ENCODE measurements at places on chromosomes 7 and 10. TPM values are rescaled to one million over a fixed set of nuclear protein-coding genes. Genes with fewer than 3 reads are reported as not detected.
A peak's percentile ranks its signal among the peaks of the same experiment; 100 is the strongest.

DNA sequence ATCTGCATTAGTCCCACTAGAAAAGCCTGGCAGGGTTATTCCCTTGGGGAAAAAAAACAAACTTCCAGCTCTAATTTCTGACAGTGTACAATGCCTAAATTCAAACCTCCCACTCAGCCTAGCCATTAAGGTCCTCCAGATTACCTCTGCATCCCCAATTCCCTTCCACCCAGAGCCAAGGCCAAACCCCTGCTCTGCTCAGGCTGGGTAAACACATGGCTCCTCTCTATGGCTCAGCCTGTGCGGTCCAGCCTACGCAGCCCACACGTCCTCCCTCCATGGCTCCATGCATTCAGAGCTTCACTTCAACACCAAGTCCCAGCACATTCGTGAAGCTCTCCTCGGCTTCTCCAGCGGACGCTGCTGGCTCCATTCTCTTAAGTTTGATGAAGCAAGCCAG lies 5.2 kb downstream of the DLG5 start:
- no peak for DNase-seq

DNA sequence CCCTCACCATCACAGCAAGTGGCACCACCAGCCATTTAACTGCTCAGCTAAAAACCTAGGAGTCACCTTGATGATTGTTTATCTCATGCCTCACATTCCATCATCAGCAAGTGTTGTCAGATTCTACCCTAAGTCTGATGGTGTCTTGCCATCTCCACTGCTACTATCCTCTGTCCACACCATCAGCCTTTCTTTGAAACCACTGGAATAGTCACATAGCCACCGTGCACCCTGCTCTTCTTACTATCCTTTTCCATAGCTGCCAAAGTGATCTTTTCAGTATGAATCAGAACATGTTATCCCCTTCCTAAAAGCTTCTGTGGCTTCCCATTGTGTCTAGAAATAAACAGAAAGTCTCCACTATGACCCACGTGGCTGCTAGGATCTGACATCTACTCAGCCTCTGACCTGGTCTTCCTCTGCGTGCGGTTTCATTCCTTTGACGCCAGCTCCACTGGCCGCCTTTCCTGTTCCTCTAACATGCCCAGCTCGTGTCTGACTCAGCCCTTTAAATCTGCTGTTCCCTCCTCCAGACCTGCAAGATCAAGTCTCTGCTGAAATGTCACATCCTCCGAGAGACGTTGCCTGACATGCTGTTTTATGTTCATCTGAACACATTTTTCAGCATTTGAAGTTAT lies 16.5 kb upstream of the CHN2 start:
- peak; percentile 72 for DNase-seq

Gene SLC18A2
- total RNA-seq = 4.4 TPM

GRCh38 chr10:72740528-72740927 lies 48.6 kb downstream of the MCU start:
- no peak for DNase-seq

Gene CFAP70
- total RNA-seq = 1.7 TPM

DNA sequence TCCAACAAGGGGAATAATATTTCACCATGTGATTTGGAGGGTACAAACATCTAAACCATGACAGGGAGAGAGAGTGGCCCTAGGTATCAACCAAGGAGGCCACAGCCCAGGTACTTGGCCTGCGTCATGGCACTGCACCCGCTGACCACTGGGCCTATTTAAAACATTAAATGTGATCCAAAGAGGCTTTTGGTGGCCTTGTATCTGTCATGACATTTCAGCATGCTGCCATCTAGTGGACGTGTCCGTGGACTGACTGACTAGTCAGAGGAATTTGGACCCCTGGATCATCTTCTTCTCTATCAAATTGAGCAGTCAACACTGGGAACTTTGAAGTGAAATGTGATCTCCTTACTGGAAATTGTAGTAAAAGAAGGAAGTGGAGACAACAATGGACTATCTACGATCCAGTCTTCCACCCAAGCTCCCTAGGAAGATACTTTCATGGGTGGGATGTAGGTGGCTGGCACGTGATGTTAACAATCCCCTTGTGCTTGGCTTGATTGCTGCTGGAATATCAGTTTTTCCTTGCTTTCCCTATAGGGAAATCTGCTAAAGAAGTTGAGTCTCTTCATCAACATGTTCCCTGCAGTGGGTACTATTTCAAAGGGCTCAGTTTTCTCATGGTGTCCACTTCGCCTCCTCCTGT lies 24.6 kb upstream of the ITGA8 start:
- peak; percentile 23 for DNase-seq

DNA sequence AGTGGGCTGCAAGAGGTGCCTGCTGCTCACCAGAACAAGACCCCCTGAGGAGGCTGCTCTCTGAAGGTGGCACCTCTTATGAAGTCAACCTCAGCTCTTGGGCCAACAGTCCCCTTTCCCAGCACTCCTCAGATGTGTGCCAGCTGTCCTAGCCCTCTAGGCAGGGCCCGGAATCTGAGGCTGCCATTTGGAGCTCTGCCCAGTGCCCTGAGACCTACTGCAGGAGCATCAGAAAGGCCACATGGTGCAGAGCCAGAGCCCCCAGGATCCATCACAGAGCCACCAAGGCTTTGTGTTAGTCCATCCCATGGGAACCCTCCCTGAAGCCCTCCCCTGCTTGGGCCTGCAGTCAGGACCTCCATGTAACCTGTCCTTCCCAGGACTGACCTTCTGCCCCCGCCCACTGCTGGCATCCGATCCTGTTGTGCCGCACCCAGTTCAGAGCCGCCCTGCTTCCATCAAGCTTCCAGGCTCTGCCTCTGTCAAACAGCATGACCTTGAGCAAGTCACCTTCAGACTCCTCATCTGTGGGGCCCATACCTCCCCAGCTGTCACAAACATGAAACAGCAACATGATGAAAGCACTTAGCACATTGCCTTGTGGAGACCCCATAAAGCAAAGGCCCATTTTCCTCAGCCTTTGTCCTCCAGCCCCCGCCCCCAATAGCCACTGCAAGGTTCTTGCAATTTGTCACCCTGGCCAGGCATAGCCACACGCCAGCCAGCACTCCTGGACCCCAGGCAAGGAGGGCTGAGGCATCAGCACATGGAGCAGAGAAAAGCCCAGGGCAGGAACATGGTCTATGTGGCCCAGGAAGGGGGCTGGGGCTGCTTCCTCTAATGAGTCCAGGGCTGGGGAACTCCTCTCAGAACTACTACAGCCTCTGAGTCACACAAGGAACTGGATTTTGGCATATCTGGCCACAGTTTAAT lies 51.7 kb downstream of the GRID1 start:
- peak; percentile 67 for DNase-seq

Data from lower leg skin (tissue), 4 donors.